CD14-positive monocyte (primary cell): ENCODE measurements at places on chromosomes 7 and 10. TPM values are rescaled to one million over a fixed set of nuclear protein-coding genes. Genes with fewer than 3 reads are reported as not detected.

The FAM221A gene
- polyA plus RNA-seq, result 6.9 and 7.8 TPM in 2 replicates

The MNX1 gene
- polyA plus RNA-seq, result not detected

The TAS2R5 gene
- not detected for polyA plus RNA-seq

The MAGI2 gene
- polyA plus RNA-seq, result 0.11 TPM

The MPP7 gene
- polyA plus RNA-seq, result 8.6 and 17.3 TPM in 2 replicates

The FAM13C gene
- not detected for polyA plus RNA-seq

The MKX gene
- polyA plus RNA-seq, result not detected in 2 replicates

The CYTH3 gene
- 4.8 and 8.5 TPM in 2 replicates for polyA plus RNA-seq

The DLX6 gene
- not detected for polyA plus RNA-seq

The PLEKHS1 gene
- polyA plus RNA-seq, result not detected

The LRRC18 gene
- polyA plus RNA-seq, result not detected

The TUBB8 gene
- not detected for polyA plus RNA-seq

The OPALIN gene
- polyA plus RNA-seq, result not detected

The CACNB2 gene
- 0.05 TPM for polyA plus RNA-seq

The FRMD4A gene
- polyA plus RNA-seq, result not detected

The MOGAT3 gene
- not detected in 2 replicates for polyA plus RNA-seq

The IFIT1 gene
- polyA plus RNA-seq, result 12.1 TPM

The SPDYE6 gene
- polyA plus RNA-seq, result 0.12 TPM

The EPC1 gene
- 31.0 TPM for polyA plus RNA-seq

The EFCAB10 gene
- not detected for polyA plus RNA-seq

The DYDC2 gene
- not detected for polyA plus RNA-seq

The TCTN3 gene
- 5.6 and 8.5 TPM in 2 replicates for polyA plus RNA-seq

The COBL gene
- polyA plus RNA-seq, result not detected in 2 replicates

The ADAM12 gene
- not detected for polyA plus RNA-seq

The SPDYE11 gene
- polyA plus RNA-seq, result not detected

The VGF gene
- polyA plus RNA-seq, result not detected

The STEAP2 gene
- polyA plus RNA-seq, result not detected in 2 replicates

The NDUFB2 gene
- 250 and 299 TPM in 2 replicates for polyA plus RNA-seq

The VWC2 gene
- not detected in 2 replicates for polyA plus RNA-seq

The FRA10AC1 gene
- polyA plus RNA-seq, result 2.0 TPM

The SLC13A4 gene
- not detected for polyA plus RNA-seq

The AFAP1L2 gene
- not detected for polyA plus RNA-seq

The BLVRA gene
- 238 TPM for polyA plus RNA-seq

The PRKG1 gene
- polyA plus RNA-seq, result not detected

The GNGT1 gene
- polyA plus RNA-seq, result not detected

The CFAP43 gene
- polyA plus RNA-seq, result not detected

The CALCR gene
- not detected for polyA plus RNA-seq

The MYPN gene
- not detected for polyA plus RNA-seq

The AKR1D1 gene
- not detected for polyA plus RNA-seq

The ST7 gene
- polyA plus RNA-seq, result 1.8 and 4.1 TPM in 2 replicates

The CHAT gene
- not detected in 2 replicates for polyA plus RNA-seq

The FAM25A gene
- not detected for polyA plus RNA-seq

The CALML5 gene
- not detected for polyA plus RNA-seq

The GSTO2 gene
- polyA plus RNA-seq, result 0.26 TPM

The LDB3 gene
- polyA plus RNA-seq, result not detected

The HOXA11 gene
- polyA plus RNA-seq, result not detected

The SFXN3 gene
- 24.2 TPM for polyA plus RNA-seq

The RARRES2 gene
- polyA plus RNA-seq, result not detected in 2 replicates

The FZD8 gene
- polyA plus RNA-seq, result 0.04 TPM

The CUZD1 gene
- polyA plus RNA-seq, result 0.17 and 0.29 TPM in 2 replicates

The CPXM2 gene
- not detected for polyA plus RNA-seq

The KCTD7 gene
- polyA plus RNA-seq, result 2.7 TPM

The MORN4 gene
- polyA plus RNA-seq, result not detected

The NKX1-2 gene
- not detected in 2 replicates for polyA plus RNA-seq
